ENCODE measurements at places on chromosomes 7 and 10. TPM values are rescaled to one million over a fixed set of nuclear protein-coding genes. Genes with fewer than 3 reads are reported as not detected.

- no peak for DNase-seq
Measured at GRCh38 chr7:47817917-47818316, 130.3 kb downstream of the PKD1L1 start.

PPIF gene
- 73.3 TPM for total RNA-seq

DNA sequence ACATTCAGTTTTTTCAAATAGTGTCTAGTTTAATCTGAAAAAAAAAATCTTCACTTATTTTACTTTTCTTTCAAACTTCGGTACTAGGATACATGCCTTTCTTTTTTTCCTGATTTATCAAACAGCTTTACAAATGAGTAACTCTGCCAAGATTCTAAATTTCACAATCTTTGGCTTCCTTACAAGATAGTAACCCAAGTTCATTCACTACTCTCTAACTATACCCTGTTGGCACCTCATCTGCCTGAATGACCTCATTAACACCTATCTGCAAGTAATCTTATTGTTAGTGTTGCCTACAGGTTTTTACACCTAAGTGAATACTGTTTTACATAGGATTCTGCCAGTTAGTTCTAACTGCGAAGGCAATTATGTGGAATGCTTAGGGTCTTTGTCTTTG lies 159.8 kb downstream of the FOXP2 start:
- no peak for DNase-seq

DNA sequence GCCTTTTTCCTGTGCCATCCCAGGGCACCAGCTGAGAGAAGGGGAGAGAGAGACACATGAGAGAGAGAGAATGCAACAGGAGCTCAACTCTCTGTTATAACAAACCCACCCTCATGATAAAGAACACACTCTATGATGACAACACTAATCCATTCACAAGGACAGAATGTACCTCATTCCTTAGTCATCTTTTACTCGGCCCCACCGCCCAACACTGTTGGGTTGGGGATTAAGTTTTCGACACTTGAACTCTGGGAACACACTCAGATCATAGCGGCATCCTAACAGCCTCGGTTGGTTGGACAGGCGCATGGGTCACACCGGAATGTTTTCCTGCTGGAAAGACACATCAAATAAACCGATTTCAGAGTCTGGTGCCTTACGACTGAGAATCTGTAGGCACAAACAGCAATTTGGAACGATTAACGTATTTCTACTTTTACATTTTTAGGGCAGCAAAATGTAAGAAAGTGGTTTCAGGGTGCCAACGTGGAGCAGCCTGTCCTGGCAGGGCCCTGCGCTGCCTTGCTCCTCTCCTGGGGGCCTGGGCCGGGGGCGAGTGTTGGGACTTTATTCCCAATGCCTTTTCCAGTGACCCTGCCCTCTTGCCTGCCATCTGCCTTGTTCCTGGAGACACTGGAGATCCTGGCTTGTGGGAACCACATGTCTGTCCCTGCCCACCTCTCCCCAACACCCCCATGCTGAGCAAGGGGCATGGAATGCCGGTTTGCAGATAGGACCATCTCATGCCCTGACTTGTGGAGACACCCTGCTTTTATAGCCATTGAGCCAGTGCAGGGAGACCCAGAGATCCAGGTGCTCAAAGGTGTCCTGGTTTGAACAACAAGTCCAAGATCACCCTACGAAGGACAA lies 287.0 kb downstream of the TCERG1L start:
- no peak for DNase-seq

GRCh38 chr10:822661-823367 lies 108.7 kb downstream of the LARP4B start:
- DNase-seq, result no peak

- DNase-seq, result no peak
Measured at GRCh38 chr10:29063806-29064644, 224.8 kb upstream of the LYZL1 start.

DNA sequence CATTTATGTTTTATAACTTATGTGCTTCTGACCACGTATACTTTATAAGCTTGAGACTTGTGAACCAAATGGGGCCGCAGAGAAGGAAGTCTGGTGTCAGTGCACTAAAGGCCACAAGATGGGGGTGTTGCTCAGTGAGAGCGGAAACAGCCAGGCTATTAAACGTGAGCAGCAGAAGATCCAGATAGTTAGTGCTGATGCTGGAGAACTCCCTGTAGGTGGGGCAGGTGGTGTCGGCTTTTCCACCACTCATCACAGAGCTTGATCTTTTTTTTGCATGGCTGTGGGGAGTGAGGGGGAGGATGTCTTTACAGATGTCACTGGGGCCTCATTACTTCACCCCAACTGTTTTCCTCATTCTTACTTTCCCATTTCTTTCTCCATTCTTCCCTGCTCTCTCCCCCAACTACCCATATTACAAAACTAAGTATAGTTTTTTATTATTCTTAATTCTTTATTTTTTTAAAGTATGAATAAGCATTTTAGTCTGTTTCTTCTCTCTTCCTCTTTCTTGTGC lies 34.7 kb downstream of the ACADSB start:
- peak; percentile 38 for DNase-seq

DNA sequence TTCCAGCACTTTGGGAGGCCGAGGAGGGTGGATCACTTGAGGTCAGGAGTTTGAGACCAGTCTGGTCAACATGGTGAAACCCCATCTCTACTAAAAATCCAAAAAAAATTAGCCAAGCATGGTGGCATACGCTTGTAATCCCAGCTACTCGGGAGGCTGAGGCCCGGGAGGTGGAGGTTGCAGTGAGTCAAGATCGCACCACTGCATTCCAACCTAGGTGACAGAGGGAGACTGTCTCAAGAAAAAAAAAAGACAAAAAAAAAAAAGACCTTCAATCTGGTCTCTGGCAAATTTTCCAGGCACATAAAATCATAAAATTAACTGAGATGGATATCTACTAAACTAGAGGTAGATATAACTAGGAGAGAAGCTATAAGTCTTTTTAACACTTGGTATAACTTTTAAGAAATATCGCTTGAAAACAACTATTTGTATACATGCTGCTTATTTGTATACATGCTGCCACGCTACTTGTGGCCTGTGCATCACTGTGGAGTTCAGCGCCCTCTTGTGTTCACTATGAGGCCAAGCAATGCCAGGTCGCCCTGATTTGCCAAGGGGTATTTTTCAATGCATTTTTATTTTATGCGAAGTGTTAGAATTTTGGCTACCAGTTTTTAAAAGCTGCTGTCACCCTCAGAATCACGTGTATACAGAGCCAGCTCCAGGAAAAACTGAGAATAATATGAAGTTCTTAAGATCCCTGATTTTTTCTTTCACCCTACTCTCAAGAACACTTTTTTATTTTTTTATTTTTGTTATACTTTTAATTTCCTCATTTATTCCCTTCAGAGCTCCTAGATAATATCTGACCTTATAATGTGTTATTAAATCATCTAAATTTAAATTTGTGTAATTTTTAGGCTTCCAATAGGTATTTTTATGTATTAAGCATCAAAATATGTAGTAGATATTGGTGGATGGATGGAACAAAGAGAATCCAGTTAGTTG lies 26.7 kb downstream of the CYCS start:
- DNase-seq, result peak; percentile 51

- no peak for DNase-seq
Measured at GRCh38 chr10:107855301-107856046, 691.0 kb upstream of the SORCS1 start.

RARRES2 gene
- total RNA-seq, result not detected

- no peak for DNase-seq
Measured at GRCh38 chr10:67011981-67012380, 86.1 kb downstream of the LRRTM3 start.

ZWINT gene
- 78.7 TPM for total RNA-seq

DNA sequence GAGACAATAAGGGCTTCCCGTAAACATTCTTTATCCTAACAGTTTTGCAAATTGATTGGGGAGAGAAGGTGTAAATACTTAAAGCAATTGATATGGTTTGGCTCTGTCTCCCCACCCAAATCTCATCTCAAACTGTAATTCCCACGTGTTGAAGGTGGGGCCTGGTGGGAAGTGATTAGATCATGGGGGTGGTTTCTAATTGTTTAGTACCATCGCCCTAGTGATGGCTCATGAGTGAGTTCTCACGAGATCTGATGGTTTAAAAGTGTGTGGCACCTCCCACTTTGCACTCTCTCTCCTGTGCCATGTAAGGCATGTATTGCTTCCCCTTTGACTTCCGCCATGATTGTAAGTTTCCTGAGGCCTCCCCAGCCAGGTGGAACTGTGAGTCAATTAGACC lies 22.1 kb upstream of the CAPZA2 start:
- no peak for DNase-seq

GRCh38 chr10:124676416-124677062 lies 67.6 kb downstream of the FAM53B start:
- DNase-seq, result no peak

GRCh38 chr10:4770801-4771553 lies 55.0 kb upstream of the AKR1E2 start:
- no peak for DNase-seq

GRCh38 chr7:136693166-136694119 lies 175.0 kb upstream of the CHRM2 start:
- DNase-seq, result no peak

DNA sequence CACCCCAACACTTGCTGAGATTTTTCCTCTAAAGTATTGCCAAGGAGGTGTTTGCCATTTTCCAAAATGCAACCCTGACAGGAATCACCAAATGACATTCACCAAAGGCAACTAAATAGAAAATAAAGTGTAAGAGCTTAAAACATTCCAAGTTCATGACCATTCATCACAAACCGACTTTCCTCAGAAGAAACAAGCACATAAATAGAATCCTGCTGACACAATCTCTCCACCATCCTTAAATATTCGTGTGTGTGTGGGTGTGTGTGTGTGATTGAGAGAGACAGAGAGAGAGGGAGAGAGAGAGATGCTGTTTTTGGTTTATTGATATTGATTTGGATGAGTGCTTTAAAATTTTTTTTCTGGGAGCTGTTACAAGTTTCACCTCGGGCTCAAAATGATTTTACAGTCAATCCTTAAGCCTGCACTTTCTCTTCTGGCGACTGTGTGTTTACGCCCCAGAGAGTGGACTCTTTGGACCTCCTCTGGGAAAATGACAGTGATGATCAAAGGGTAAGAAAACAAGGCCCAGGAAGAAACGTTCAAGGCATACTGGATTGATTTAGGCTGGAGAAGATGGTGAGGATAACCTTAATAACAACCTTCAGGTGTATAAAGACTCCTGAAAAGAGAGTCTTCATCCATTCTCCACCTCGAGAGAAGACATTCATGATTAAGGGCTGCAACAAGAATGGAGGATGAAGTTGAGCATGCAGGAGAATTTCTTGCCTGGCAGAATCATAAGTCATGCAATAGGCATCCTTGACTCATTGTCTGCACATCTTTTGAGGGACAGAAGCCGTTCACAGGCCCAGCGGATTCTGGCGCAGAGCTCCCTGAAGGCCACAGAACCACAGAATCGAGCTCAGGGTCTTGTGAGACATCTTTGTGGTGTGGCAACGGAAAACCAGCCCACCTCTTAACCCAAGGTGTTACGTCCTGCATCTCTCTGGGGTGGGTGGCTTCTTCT lies 104.4 kb upstream of the FGFR2 start:
- DNase-seq, result no peak

DNA sequence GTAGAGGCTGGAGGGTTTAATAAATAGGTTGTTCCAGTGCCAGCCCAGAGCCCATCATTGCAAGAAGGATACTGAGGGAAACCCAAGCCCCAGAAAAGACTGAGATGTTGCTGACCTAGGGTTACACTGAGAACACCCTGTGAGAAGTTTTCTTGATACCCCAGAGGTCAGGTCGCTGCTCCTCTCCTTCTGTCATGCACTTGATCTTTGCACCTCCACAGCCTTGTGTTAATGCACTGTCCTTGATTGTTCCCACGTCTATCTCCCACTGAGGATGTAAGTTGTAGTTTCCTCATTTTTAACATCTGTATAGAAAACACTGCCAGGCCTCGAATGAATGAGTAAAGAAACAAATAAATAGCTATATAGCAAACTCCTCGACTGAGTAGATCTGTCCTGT lies 195.3 kb upstream of the AHR start:
- no peak for DNase-seq

PTN gene
- not detected for total RNA-seq

DNA sequence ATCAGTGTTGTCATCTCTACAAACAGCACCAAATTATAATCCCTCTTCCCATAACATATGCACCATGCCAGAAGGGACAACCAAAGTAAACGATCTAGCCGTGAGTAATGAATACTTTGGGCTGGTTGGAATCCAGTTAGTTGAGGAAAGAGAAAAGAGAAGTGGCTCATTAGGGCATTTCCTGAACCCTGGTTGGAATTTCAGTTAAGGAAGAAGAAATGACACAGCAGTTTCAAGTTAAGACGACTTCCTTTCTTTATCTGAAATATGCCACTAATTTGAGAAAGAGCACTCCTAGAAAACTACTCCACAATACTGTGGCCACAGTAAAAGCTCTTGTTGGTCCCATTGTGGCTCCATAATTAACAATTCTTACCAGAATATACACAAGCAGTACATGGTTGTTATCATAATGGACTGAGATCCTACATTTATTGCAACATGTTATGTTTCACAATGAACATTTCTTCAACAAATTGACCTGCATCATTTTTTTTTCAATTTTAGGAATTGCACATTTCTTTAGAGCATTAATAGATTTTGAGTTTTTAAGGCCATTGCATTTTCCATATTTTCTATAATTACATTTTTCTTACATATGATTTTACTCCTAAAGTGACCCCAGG lies at the start of gene TFEC:
TFEC (minus strand) TSS at position 113 of the 626 bp plus-strand sequence. CDS start 46,322 bp downstream, outside the sequence.
- no peak for DNase-seq

NUTM2B gene
- total RNA-seq, result 2.6 TPM

DNA sequence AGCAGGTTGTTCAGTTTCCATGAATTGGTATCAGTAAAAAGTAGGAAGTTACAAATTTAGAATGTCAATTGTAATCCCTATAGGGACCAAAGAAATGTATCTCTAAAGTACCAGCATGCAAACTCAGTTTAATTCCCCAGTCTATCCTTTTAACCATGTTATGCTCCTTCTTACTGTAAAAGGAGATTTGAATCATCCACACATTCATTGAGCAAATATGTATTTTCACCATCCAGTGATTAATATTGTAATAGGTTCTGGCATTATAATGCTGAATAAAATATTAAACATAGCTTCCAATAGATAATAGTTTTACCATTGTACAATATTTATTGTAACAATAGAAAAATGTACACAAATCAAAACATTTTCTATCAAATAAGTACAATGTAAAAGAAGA lies 228.2 kb upstream of the SEMA3A start:
- no peak for DNase-seq

FKBP6 gene
- total RNA-seq, result not detected

PRKCQ gene
- total RNA-seq, result 65.8 TPM

OR2A1 gene
- total RNA-seq, result not detected

- DNase-seq, result no peak
Measured at GRCh38 chr10:15295537-15296325, 75.4 kb downstream of the FAM171A1 start.

C10orf62 gene
- not detected for total RNA-seq

DNA sequence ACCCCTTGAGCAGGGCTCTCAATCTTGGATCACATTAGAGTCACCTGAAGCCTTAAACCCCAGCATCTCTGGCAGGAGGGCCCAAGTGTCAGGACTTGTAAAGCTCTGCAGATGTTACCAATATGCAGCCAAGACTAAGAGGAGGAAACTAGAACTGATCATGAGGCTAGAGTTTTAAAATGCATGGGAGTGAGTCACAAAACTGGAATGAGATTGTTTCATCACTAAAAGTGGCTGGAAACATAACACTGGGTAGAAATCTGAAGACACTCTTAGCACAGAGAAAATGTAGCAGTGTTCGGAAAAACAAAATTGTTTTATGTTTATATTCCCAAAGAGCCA lies 63.3 kb upstream of the GHITM start:
- no peak for DNase-seq

GRCh38 chr10:93514521-93514920 lies 18.1 kb downstream of the CEP55 start:
- no peak for DNase-seq

Data from naive thymus-derived CD4-positive, alpha-beta T cell (primary cell).